Right ventricle myocardium superior (tissue), 1 donor: ENCODE measurements at places on chromosomes 16 and 17. TPM values are rescaled to one million over a fixed set of nuclear protein-coding genes. Genes with fewer than 3 reads are reported as not detected.
A peak's percentile ranks its signal among the peaks of the same experiment; 100 is the strongest.

- DNase-seq = no peak
These were observed 159.5 kb upstream of the RPL38 start for GRCh38 chr17:74043976-74044375.

- no peak for DNase-seq
These were observed 36.3 kb downstream of the PLXDC1 start for GRCh38 chr17:39115135-39115534.

DNA sequence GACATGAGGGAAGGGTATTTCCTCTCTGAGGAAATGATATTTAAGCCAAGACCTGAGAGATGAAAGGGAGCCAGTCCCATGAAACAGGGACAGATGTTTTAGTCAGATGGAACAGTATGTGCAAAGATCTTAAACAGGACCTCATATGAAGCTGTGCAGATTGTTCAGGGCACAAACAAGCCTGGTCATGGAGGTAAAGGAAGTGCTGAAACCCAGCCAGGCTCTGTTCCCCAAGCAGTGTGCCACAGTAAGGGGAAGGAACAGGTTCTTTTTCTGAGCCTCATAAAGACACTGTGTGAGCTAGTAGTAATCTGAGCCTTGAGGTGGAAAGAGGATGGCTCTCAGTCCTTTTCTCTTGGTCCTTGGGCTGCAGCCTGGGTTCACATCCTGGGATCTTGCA is 159.9 kb downstream of the ANKFN1 start:
- DNase-seq = no peak

DNA sequence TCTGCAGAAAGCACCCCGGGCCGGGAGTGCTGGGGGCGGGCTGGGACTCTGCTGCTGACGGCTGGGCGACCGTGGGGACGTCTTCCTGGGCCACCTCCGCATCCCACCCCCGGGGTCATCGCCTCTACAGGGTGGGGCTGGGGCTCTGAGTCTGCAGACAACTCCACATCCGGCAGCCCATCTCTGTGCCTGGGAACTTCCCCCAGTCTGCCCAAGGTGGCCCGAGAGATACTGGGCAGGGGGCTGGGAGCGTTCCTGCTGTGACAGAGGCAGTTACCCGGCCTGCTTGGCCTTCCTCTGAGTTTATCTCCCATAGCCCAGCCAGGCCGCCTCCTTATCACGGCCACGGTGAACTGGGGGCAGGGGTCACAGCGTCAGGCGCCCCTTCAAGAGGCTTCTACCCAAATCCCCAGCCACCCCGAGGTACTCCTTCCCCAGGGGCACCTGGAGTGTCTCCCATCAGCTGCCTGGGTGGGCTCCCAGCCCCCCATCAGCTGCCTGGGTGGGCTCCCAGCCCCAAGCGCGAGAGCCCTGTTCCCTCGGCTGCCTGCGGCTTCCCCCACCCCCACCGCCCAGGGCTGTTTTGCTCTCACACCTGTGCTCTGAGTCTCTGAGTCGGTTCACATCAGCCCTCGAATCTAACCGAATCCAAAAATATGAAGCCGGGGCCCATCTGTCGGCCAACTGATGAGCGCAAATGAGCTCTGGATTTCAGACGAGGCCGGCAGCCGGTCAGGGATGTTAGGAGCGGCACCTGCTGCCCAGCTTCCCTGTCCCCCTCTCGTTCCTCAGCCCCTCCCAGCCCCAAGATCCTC is 15.6 kb upstream of the CBFA2T3 start:
- DNase-seq = no peak

GRCh38 chr16:20566864-20567263 is 9.3 kb downstream of the ACSM2B start:
- no peak for DNase-seq

GRCh38 chr16:52070341-52071057 is 476.4 kb downstream of the TOX3 start:
- no peak for DNase-seq

- no peak for DNase-seq
These were observed 8.2 kb downstream of the DCAF7 start for GRCh38 chr17:63558441-63558840.

- no peak for DNase-seq
These were observed 2.1 kb downstream of the KRT10 start for GRCh38 chr17:40820228-40820838.

GRCh38 chr17:11896199-11896598 is 101.1 kb downstream of the ZNF18 start:
- DNase-seq = no peak

- DNase-seq = no peak
These were observed 64.3 kb downstream of the MYH11 start for GRCh38 chr16:15792563-15792971.

GRCh38 chr16:2152695-2153506 is 2.7 kb upstream of the TRAF7 start:
- no peak for DNase-seq

DNA sequence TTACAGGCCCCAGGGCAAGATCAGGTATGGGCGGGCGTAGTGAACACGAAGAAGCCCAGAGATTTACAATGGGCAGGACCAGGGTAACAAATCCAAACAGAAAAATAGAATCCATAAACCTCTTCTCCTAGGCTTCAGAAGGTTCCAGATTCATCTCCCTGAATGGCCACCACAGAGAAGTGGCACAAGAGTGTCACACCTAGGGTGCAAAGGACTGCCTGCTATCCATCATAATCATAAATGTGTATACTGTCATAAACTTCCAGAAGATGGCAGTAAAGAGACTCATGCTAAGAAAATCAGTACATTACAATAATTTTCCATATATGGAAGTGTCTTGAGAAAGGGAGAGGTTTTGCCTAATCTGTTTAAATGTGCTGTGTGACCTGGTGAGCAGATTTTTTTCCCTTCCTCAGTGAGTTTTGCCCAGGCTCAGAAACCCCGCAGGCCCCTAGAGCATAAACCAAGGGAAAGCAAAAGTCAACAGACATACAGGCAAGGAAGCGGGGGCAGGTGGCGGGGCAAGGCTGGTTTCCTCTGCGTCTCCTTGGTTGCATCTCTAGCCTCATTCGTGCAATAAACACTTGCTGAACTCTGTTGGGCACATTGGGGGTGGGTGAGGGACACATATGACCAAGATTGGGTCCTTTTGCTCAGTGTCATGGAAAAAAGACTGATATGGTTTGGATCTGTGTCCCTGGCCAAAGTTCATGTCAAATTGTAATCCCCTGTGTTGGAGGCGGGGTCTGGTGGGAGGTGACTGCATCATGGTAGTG is 92.0 kb upstream of the CDH5 start:
- no peak for DNase-seq

GRCh38 chr17:32523017-32523680 is 36.4 kb downstream of the CDK5R1 start:
- DNase-seq = no peak

GRCh38 chr17:7854851-7855659 is at the start of gene TMEM88:
TSS of gene TMEM88 (plus strand) at chr17:7855066. CDS start at chr17:7855075, 9 bp downstream.
- peak; percentile 62 for DNase-seq

GRCh38 chr17:9162275-9162985 is 141.1 kb downstream of the NTN1 start:
- DNase-seq = no peak

- DNase-seq = no peak
These were observed 198.8 kb upstream of the CACNG5 start for GRCh38 chr17:66636111-66636510.

DNA sequence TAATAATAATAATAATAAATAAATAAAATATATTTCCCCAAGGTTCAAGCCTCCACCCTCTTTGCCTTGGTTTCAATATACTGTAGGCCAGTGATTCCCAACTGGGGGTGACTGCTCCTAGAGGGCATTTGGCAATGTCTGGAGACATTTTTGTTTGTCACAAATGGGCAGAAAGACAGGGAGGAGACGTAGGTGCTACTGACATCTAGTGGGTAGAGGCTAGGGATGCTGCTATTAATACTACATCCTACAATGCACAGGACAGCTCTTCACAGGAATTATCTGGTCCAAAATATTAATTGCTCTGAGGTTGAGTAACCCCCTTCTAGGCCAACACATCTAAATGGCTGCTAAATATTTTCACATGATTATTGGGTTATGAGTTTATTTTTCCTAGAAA is 12.8 kb upstream of the PRR14 start:
- no peak for DNase-seq

DNA sequence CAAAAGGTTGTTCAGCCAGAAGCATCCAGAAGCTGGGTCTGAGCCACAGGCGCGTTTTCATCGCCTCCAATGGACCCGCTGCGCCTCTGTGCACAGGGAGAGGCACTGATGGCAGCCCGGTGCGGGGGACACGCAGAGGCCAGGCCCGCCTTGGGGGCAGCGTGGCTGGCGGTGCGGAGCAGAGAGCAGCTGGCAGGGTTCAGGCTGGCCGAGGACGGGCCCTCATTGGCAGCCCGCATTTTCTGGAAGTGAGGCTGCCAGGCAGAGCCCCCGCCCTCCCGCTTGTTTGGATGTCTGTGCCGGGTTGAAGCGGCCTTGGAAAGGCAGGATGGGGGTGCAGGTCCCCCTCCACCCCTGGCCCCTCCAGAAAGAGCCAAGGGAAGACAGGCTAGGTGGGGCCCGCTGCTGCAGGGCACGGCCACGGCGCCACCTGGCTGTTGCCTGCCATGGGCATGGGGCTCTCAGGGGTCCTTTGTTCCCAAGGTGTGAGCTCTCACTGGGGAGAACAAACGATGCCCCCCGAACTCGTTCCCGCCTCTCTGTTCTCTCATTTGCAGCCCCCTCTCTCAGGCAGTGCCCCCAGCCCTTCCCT is 18.8 kb downstream of the GSE1 start:
- no peak for DNase-seq

- peak; percentile 78 for DNase-seq
These were observed at the start of the genes CXCL16 and ZMYND15 for GRCh38 chr17:4739122-4740024. TSS of gene CXCL16 (minus strand) at chr17:4739928. CDS start at chr17:4739339, 589 bp downstream. TSS of gene ZMYND15 (plus strand) at chr17:4739833. CDS start at chr17:4740549, 716 bp downstream.

DNA sequence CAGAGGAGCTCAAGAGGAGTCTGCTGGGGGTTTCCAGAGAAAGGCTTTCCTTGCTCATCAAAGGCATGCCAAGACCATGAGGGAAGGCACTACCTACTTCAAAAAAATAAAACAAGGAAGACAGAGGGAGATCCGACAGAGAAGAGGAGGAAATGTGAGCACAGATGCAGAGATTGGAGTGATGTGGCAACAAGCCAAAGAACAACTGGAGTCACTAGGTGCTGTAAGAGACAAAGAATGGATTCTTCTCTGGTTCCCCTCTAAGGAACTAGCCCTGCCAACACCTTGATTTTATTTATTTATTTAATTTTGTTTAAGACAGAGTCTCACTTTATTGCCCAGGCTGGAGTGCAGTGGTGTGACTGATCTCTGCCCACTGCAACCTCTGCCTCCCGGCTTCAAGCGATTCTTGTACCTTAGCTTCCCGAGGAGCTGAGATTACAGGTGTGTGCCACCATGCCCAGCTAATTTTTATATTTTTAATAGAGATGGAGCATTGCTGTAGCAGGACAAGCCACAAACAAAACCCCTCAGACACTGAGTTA is 13.8 kb upstream of the ACSF2 start:
- no peak for DNase-seq

GRCh38 chr16:364595-365491 is 5.5 kb downstream of the MRPL28 start:
- DNase-seq = no peak

DNA sequence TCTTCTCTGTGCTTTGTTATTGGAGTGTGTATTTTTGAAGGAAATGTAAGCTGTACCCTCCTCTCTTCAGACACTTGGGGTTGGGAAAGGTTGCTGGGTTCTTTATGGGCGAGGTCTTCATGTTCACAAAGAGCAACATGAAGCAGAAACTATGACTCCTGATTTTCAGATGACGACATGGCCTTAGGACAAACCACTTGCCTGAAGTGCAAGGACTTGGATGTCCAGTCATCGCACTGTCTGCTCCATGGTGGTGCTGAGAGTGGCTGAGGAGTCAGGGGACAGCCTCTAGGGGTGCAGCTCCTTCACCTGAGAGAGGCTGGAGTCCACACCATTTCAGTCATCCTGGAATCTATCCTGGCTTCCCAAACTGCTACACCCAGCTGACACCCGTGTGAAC is 183.9 kb upstream of the CDH5 start:
- no peak for DNase-seq

- DNase-seq = no peak
These were observed 36.2 kb upstream of the TEKT3 start for GRCh38 chr17:15377616-15378015.

DNA sequence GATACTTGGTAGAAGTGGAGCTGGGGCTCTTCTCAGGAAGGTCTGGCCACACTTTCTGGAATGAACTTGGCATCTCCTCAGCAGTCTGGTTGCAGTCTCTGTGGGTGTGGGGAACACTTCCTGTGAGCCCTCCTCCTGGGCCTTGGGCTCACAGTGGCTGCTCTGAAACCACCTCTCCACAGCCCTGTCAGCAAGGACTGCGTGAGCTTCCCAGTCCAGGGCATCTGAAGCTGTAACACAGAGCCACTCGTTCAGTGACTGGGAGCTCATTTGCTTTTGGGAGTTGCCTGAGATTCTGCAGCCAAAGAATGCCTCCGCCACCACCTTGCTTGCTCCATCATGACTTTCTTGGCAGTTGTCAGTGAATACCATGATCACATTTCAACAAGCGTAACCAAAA is 60.0 kb downstream of the CLEC16A start:
- no peak for DNase-seq

GRCh38 chr17:22443061-22443460 is 750.7 kb downstream of the KCNJ18 start:
- no peak for DNase-seq

DNA sequence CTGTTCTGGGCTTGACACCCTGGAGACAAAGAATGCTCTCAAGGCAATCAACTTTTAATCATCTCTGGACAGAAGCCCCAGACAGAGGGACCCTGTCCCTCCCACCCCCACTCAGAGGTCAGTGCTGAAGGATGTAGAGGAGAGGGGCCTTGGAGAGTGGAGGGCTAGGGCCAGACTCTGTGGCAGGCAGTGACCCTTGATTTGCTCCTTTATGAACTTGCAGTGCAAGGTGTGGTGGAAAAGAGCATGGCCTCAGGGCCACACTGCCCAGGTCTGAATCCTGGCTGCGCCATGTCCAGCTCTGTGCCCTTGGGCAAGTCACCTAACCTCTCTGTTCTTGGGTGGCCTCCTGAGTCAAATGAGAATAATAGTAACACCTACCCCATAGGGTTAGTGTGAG is 134.3 kb downstream of the TMEM132E start:
- DNase-seq = no peak

Gene STX1B
- total RNA-seq = 0.48 TPM

Gene ATP1B2
- total RNA-seq = 3.1 TPM

Gene SBK1
- 2.0 TPM for total RNA-seq

Gene EVI2A
- total RNA-seq = 2.2 TPM

Gene ZNF205
- 6.9 TPM for total RNA-seq

Gene AANAT
- not detected for total RNA-seq

Gene WNT3
- 0.91 TPM for total RNA-seq

Gene TBC1D28
- not detected for total RNA-seq

Gene LSM12
- total RNA-seq = 46.1 TPM

Gene PIRT
- total RNA-seq = not detected

Gene OSGIN1
- 7.2 TPM for total RNA-seq

Gene MARCHF10
- total RNA-seq = not detected

Gene SLC38A8
- 0.78 TPM for total RNA-seq
